ENCODE measurements at places on chromosomes 2 and 18.

- DNase-seq, result no peak
Observed at GRCh38 chr2:132782176-132782783, 112.3 kb upstream of the LYPD1 start.

GRCh38 chr2:195319548-195320412 is 337.2 kb upstream of the SLC39A10 start:
- DNase-seq, result no peak

DNA sequence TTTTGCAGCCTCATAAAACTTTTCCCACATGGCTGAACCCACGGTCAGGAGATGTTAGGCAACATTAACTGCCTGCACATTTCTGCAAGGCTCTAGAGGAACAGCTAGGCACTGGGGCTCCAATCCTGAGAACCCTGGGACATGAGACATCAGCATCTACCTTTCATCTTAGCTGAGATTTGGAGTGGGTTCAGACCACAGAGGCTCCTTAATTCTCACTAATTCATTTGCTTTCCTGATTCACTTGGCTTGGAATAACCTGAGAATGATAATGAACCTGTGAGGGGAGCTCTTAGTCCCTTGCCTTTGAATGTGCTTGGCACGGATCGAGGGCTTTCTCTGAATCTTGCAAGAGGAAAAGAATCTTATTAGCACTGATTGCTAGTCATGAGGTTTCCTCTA is 266.2 kb downstream of the FIGN start:
- DNase-seq, result no peak

GRCh38 chr2:110120171-110121051 is 4.8 kb upstream of the MALL start:
- no peak for DNase-seq

- DNase-seq, result no peak
Observed at GRCh38 chr2:237280229-237280628, 133.7 kb downstream of the COL6A3 start.

DNA sequence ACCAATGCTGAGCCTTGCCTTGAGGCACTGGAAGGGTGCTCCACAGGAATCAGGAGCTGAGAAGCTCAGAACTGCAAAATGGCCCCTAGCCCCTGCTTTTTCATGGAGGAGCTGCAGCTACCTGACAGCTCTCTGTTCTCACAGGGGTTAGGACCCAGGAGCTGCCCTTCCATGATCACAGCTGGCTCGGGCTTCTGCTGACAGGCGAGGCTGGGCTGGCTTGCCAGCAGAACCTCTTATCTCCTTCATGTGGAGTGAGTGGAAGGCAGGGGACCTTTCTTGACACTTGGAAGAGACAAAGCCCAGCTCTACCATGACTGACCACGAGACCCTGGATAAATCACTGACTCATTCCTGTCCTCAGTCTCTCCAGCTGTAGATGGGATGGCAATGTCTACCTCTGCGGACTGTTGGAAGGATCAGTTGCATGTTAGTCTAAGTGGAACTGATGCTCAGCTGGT is 113.4 kb downstream of the CAPN13 start:
- DNase-seq, result no peak

DNA sequence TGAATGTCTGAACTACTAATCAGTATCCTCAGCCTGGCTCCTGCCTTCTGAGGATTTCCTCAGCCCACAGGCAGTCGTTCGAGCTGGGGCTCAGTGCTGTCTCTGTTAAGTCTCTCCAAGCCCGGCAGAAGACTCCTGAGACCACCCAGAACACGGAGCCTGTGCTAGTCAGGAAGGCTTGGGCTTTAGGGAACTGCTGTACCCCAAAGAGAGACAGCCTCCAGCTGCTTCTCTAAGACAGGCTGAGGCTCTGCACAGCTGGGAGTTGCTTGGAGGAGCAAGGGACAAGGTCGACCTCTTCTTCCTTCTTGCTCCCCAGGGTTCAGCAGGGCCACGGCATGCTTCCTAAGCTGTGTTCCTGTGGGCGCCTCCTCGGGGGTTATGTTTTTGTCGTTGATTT is 283.4 kb upstream of the MYT1L start:
- no peak for DNase-seq

DNA sequence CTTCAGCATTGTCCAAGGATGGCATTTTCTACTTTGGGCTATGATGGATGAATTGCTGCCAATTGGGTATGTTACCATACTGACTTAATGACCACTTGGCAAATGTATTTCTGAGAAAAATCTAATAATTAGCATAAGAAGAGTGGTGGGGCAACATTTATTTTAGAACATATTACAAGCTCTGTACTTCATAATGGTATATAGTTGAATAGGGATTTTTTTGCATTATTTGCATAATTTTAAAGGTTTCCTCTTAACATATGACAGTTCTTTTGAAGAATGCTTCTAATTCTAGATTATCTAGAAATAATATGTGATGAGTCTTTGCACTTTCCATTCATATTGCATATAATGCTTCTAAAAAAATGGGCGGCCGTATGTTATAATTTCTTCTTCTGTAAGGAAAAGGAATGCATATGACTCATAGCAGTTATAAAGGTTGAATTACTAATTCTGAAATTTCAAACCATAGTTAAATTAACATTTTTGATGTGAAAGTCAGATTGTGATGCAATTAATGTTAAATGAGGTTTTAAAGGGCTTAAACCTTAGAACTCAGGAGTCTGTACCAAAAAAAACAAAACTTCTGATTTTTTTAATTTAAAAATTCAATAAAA is 1652.3 kb upstream of the SLC39A10 start:
- DNase-seq, result no peak

DNA sequence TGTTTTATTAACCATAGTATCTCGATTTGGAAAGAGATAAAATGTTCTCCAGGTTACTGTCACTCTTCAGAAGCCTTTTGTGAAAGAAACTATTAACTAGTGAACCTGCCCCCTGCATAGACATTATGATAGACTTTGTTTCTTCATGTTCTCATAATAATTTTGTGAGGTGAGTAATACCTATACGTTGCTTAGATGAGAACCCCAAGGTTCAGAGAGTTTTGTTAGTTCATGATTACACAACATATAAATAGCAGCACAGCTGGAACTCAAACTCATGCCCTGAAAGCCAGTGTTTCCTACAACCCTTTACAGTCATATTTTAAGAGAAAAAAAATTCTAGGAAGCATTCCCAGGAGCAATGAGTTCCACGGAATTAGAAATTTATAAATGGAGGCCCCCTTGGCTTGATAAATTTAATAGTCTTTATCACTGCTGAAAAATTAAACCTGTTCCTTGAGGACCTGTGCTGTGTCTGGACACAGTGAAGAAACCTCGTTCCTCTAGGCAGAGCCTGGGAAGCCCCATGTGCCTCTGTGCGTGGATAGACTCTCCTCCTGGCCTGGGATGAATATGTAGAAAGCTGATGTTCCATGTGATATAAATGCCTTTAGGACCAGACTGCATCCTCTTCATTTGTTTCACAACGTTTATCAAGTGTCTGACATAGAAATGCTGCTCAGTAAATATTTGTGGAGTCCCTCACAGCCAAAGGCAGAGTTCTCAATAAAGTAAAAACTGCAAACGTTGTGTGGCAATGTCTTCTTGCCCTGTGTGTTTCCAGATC is 1257.0 kb upstream of the GYPC start:
- no peak for DNase-seq
